Gastroesophageal sphincter (tissue), 4 donors: ENCODE measurements at places on chromosomes 5 and 9. TPM values are rescaled to one million over a fixed set of nuclear protein-coding genes. Genes with fewer than 3 reads are reported as not detected.

The DMRT3 gene
- total RNA-seq: not detected

The PCDHGA9 gene
- 5.2 TPM for total RNA-seq

The SHROOM1 gene
- total RNA-seq: 6.4 TPM

The HSPB3 gene
- 58.1 TPM for total RNA-seq

The IL9 gene
- not detected for total RNA-seq

The NR2F1 gene
- total RNA-seq: 37.8 TPM

The IL7R gene
- 1.1 TPM for total RNA-seq

The STPG3 gene
- not detected for total RNA-seq

The CDX1 gene
- total RNA-seq: not detected

The CCNJL gene
- 0.35 TPM for total RNA-seq

The BTNL3 gene
- total RNA-seq: not detected

The PPP3R2 gene
- total RNA-seq: not detected

The TMEM252 gene
- not detected for total RNA-seq

The SCGB3A2 gene
- not detected for total RNA-seq

The PCDHGC5 gene
- total RNA-seq: 0.07 TPM

The PCA3 gene
- 0.16 TPM for total RNA-seq
